CD4-positive, alpha-beta T cell treated with Interferon gamma for 1 hour (primary cell): ENCODE measurements at places on chromosomes 11 and 22.

DNA sequence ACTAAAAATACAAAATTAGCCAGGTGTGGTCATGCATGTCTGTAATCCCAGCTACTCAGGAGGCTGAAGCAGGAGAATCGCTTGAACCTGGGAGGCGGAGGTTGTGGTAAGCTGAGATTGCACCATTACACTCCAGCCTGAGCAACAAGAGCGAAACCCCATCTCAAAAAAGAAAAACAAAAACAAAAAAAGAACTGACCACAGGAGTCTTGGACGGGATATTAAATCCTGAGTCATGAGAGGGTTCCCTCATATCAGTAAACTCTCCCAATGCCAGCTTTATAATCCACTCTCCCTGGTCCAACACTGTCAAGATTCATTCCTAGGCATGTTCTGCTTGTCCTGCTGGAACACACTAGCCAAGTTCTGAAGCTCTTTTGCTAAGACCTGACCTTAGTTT lies 61.5 kb upstream of the EP300 start:
- no peak for DNase-seq

- DNase-seq: no peak
Observed at GRCh38 chr11:104432526-104432925, 268.6 kb upstream of the PDGFD start.

- DNase-seq: no peak
Observed at GRCh38 chr22:34161431-34162123, 241.3 kb upstream of the LARGE1 start.

DNA sequence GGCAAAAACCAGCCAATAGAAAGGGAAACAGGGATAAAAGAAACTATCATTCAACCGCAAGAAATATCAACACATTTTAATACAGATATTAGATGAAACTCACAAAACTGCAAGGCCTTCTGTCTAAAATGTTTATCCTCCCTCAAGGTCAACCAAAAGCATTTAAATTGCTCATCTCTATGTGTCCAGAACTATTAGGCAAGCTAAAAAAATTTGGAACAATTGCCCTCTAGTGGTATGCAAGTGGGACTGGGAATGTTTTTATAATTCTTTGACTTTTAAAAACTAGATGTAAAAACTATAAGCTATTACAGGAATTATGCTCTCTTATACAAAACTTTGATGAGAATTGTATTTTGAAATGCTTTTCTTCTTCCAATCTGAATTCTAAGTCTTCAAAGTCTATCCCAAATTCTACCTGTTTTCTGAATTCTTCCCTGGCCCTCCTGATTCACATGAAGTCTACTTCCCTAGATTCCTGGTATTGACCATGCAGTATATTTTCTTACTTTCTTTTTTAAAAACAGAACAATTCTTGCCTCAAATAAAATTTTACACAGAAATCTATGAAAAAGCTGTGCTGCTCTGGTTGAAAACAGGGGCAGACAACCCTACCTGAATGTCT lies 4.9 kb downstream of the CWC15 start:
- DNase-seq: no peak

- no peak for DNase-seq
Observed at GRCh38 chr11:47991266-47991830, 11.0 kb downstream of the PTPRJ start.

DNA sequence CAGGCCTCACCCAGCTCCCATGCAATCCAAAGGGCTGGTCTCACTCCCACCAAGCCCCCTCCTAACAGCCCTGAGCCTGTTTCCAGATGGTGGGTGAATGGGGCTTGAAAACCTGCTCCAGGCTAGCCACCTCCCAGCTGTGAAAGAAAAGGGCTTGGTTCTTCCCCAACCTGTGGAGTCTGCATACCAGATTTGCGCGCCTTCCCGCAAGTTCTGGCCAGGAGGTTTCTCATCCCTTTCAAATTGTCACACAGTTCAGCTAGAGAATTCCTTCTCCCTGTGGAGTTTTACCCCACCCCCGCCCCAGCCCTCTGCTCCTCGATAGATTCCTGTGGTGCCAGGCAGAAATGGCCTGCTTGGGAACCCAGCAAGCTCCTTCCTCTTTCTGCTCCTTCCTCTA lies 734.6 kb upstream of the FAT3 start:
- no peak for DNase-seq

- no peak for DNase-seq
Observed at GRCh38 chr11:3121416-3121815, 43.7 kb downstream of the OSBPL5 start.

DNA sequence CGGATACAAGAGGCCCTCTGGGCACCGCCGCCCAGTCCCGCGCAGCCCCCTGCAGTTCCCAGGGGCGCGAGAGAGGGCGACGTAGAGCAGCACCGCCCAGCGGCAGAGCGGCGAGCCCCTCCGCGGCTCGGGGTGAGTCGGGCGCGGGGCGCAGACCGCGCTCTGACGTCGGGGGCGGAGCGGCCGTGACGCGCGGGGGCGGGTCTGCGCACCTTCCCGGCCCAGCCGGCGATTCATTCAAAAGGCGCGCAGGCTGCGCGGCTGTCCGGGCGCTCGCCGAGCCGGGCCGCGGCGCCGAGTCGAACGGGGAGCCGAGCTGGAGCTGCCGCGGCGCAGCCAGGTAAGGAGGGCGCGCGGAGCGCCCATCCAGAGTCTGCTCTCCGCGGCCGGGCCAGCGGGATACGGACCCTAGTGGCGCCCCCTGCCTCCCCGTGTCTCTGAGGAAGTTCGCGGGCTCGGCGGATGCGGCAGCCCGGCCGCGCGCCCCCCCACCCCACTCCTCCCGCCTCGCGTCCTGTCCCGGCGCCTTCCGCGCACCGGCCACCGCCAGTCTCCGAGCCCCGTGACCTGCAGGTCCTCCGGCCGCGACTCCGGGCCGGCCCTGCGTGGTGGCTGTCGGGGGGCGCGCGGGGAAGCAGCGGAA lies at the start of gene RELT:
Gene RELT (plus strand): TSS at position 240 of the 643 bp plus-strand sequence. CDS start 12,738 bp downstream, outside the sequence.
- DNase-seq: peak; percentile 94

- no peak for DNase-seq
Observed at GRCh38 chr22:49332691-49333090, 495.0 kb downstream of the BRD1 start.

DNA sequence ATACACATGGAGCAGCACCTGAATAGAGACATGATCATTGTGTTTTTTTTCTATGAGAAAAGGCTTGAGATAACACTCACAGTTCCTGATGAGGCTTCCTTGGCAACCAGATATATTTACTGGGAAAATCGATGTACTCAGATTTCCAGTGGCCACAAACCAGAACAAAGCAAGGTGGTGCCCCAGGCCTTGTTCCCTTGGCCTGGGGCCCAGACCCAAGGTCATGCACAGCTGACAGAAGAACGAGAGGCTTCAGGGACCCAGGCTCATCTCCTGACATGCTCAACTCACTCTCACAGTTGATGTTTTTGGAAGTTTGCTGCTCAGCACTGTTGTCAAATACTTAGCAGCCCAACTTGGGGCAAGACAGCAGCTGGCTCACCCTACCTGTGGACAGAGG lies 281.8 kb downstream of the NTM start:
- no peak for DNase-seq
